ENCODE measurements at places on chromosomes 6 and 20. TPM values are rescaled to one million over a fixed set of nuclear protein-coding genes. Genes with fewer than 3 reads are reported as not detected.

Gene LGSN
- not detected for total RNA-seq

Gene CARMIL1
- total RNA-seq: 15.5 TPM

Gene COL9A3
- 1.4 TPM for total RNA-seq

Gene CDH26
- 0.69 TPM for total RNA-seq

- H3K36me3 ChIP-seq: no peaks in the 10 kb centered on the region
- H3K4me3 ChIP-seq: no peak overlapping the region
- DNase-seq: no peak
- no peaks in the 10 kb centered on the region for H3K4me1 ChIP-seq
- no peaks in the 10 kb centered on the region for H3K27me3 ChIP-seq
Measured at GRCh38 chr6:141033101-141033500, 1099.6 kb upstream of the GJE1 start.

GRCh38 chr6:26335231-26335630 lies 29.8 kb upstream of the BTN3A2 start:
- no peak overlapping the region for H3K27ac ChIP-seq
- H3K4me1 ChIP-seq: no peaks in the 10 kb centered on the region
- no peaks in the 10 kb centered on the region for H3K36me3 ChIP-seq
- no peak overlapping the region for H3K4me3 ChIP-seq

- H3K4me3 ChIP-seq: no peak overlapping the region
- H3K27ac ChIP-seq: no peak overlapping the region
- no peaks in the 10 kb centered on the region for H3K27me3 ChIP-seq
- DNase-seq: no peak
- H3K36me3 ChIP-seq: no peaks in the 10 kb centered on the region
Measured at GRCh38 chr6:105932440-105932839, 153.7 kb upstream of the PRDM1 start.

DNA sequence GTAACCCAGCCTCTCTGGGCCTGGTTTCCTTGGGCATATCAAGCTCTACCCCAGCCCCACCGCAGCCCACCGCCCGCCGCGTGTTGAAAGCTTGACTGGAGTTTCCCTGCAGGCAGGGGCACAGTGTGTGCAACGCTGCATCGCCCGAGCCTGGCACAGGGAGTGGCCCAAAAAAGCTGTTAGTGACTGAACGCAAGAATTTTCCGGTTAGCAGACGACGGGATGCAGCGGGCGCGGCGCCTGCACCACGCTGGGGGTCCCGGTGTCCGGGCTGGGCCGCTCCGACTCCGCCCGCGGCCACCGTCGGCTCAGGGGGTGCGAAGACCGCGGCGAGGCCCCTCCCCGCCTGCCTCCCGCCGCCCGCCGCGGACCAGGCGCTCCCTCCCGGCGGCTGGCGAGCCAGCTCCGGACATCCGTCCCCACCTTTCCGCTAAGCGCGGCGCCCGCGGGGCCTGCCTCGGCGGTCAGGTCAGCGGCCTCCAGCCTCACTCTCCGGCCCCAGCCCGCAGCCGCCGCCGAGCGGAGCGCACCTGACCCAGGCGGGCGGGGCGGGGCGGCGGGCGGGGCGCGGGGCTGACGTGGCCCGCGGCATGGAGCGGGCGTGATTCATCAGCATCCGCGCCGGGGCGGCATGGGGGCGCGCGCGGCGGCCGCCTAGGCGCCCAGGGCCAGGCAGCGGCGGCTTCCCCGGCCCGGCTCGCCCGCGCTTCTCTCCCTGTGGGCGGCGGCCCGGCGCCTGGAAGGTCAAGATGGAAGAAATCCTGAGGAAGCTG lies at the start of gene ARFGEF3:
TSS of gene ARFGEF3 (plus strand) at position 602 of the 773 bp plus-strand sequence. CDS start at position 750, 148 bp downstream.
- H3K4me3 ChIP-seq: peak within 1 kb of the TSS; percentile 32
- no peak within 1 kb of the TSS for H3K27ac ChIP-seq
- H3K27me3 ChIP-seq: no peaks in the 10 kb centered on the region
- no peaks in the 10 kb centered on the region for H3K4me1 ChIP-seq

DNA sequence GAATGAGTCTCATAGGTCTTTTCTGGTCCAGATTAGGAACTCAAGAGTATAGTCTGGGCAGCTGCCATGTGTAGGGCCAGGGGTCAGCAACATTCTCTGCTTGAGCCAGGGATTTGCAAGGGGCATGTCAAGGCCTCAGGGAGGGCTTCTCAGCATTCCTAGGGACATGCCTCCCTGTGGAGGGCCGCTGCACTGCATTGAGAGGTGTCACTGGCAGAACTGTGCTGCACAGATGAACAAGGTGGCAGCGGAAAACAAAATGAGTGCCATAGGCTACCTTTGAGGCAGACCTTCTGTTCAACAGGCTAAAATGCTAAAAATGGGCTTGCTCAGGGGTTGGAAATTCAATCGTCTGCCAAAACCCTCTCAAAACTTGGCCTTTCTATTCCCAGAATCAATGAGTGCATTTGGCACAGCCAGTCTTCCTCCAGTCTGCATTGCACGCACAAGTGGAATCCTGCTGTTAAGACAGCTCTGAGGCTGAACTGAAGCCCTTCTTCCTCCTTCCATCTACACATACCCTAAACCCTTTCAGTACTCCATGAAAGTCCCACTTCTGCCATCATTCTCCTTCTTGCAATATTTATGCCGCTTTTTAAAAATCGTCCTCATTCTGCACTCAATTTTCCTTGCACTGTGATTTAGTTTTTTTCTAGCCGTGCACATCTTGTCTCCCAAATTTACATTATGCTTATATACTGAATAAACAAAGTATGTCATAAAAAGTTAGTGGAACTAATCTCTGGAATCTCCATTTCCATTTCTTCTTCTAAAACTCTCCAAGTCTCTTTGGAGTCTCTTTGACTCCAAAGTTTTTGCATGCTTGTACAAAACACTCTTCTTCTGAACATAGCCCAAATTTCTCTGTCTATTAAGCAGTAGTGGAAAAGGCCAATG lies 51.7 kb downstream of the SLC26A8 start:
- no peak for DNase-seq
- H3K27ac ChIP-seq: no peak overlapping the region
- H3K27me3 ChIP-seq: no peaks in the 10 kb centered on the region
- H3K4me1 ChIP-seq: no peaks in the 10 kb centered on the region
- H3K4me3 ChIP-seq: no peak overlapping the region

- no peak overlapping the region for H3K4me3 ChIP-seq
- no peak overlapping the region for H3K27ac ChIP-seq
- no peaks in the 10 kb centered on the region for H3K36me3 ChIP-seq
Measured at GRCh38 chr20:51348876-51349275, 193.6 kb downstream of the NFATC2 start.

GRCh38 chr6:136335736-136336363 lies 46.2 kb upstream of the BCLAF1 start:
- peaks cover 3% of the 10 kb centered on the region for H3K4me1 ChIP-seq
- H3K27me3 ChIP-seq: no peaks in the 10 kb centered on the region
- H3K36me3 ChIP-seq: no peaks in the 10 kb centered on the region
- no peak overlapping the region for H3K4me3 ChIP-seq
- DNase-seq: peak; percentile 39

DNA sequence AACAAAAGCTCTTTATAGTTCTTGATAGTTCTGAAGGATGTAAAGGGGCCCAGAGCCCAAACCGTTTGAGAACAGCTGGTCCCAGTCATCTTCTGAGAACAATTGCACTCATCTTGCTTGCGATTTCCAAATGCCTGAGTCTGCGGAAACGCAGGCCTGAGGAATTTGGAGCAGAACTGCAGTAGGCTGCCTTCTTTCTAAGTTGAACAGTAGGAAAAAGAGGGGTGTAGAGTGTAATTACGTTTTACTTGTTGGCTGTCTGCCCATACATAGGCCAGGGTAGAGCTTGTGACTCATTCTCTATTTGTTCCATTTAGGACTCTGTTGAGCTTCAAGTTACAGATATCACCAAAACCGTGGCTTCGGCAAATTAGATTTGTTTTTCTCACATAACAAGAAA lies 42.0 kb upstream of the KIF16B start:
- no peaks in the 10 kb centered on the region for H3K27me3 ChIP-seq
- peaks cover 3% of the 10 kb centered on the region for H3K4me1 ChIP-seq
- no peak overlapping the region for H3K27ac ChIP-seq
- DNase-seq: peak; percentile 50

DNA sequence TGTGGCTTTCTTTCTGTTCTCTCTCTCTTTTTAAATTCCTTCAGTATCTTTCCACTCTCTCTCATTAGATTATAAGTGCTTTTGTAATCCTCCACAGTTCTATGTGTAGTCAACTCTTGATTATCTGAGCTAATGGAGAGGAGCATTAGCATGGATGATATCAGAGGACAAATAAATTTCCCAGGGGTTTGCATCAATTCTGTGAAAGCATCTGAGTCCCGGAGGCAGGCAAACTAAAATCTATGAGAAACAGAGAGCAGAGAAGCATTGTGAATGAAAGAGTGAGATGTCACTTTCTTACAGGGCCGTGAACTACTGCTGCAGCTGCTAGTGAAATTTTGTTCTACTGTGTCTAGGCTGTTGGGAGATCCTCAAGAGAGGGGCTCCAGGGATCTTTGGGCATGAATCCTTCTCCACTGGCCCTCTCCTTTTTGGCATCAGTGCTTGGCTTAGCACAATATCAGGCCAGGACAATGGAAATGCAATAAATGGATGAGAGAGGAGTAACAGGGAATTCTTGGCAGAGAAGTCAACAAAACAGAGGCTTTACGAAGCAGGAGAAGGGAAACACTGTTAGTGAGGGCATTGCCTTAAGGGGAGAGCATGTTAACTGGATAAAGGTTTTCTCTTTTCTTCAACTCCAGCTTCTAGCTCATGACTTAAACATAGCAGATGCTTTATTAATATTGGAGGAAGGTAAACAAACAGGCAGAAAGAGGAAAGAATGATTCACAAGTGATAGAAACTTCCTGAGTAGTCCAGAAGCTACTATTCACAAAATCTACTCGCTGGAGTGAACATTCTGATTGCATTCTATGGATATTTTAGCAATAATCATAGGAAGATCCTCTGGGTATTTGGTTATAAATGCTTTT lies 847.0 kb upstream of the MAP3K7 start:
- no peaks in the 10 kb centered on the region for H3K27me3 ChIP-seq
- H3K4me1 ChIP-seq: peaks cover 2% of the 10 kb centered on the region
- no peak overlapping the region for H3K27ac ChIP-seq
- no peak for DNase-seq

GRCh38 chr20:46739431-46740213 lies 30.2 kb downstream of the SLC2A10 start:
- no peak overlapping the region for H3K27ac ChIP-seq
- H3K4me3 ChIP-seq: no peak overlapping the region
- DNase-seq: no peak
